ENCODE measurements at places on chromosomes 5 and 9.

GRCh38 chr9:93107825-93108161 is 11.8 kb downstream of the CARD19 start:
- no peak for DNase-seq

DNA sequence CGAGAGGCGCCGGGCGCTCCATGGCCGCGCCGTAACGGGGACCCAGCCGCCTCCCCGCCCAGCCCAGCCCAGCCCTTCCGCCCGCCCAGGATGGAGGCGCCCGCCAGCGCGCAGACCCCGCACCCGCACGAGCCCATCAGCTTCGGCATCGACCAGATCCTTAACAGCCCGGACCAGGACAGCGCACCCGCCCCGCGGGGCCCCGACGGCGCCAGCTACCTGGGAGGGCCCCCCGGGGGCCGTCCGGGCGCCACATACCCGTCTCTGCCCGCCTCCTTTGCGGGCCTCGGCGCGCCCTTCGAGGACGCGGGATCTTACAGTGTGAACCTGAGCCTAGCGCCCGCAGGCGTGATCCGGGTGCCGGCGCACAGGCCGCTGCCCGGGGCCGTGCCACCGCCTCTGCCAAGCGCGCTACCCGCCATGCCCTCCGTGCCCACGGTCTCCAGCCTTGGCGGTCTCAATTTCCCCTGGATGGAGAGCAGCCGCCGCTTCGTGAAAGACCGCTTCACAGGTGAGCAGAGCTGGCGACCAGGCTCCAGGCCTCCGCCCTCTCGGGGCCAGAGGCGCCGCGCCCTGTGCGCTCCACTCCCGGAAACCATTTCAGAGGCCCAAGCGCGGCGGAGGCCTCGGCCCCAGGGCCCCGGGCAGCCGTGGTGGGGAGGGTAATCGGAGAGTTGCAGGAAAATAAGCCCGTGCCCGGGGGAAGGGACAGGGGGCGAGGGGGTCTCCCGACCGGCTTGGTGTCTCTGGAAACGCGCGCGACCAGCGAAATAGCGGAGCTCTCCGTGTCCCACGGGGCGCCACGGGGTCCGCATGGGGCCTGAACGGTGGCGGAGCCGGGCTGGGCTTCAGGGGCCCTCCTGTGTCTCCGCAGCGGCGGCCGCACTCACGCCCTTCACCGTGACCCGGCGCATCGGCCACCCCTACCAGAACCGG is 496 bp downstream of the TLX3 start:
- DNase-seq: no peak

DNA sequence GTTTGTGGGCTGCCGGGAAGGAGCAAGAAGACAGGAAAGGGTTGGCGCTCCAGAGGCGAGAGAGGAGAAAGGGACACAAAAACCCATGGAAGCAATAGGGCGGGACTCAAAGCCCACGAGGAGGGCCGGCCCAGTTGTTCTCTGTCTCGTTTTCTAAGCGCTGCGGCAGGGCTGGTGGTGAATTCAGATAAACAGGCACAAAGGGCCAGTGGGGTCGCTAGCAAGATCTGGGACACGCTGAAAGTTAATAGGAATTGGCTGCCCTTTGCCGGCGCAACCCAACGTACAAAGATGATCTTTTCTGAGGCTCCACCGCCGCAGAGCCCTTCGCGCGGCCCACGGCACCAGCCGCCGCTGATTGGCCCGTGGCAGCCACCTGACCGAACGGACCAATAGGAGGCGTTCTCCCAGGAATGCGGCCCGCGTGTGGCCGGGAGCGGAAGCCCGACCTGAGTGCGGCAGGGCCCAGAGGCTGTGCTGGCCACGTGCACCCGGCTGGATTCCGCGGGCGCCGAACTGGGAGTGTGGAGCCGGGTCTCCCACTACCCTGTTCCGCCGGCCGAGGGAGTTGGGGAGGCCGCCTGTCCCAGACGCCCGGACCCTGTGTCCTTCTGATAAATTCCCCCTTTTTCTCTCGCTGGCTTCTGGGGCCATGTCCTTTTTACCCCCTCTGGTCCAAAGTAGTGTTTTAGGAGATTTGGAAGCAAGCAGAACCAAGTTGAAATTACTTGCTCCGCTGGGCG is 16.8 kb upstream of the NSD1 start:
- DNase-seq: peak; percentile 86

DNA sequence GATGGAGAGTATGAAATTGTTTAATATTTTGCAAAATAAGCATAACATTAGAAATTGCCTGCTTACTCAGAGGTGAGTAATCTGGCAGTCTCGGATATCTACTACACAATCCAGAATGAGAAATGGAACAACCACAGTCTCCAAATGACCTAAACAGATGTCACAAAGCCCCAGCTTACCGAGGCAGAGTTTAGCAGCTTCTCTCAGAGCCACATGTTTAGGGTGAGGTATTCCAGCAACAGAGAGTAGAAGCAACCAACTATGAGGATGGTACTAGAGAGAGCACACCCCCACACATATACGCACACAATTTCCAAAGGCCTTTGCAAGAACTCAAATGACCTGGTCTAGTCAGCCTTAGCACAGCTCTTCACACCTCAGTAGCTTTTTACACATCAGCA is 122.7 kb upstream of the LPAR1 start:
- DNase-seq: no peak

- no peak for DNase-seq
Observed at GRCh38 chr5:80820685-80821084, 139.5 kb upstream of the RASGRF2 start.

DNA sequence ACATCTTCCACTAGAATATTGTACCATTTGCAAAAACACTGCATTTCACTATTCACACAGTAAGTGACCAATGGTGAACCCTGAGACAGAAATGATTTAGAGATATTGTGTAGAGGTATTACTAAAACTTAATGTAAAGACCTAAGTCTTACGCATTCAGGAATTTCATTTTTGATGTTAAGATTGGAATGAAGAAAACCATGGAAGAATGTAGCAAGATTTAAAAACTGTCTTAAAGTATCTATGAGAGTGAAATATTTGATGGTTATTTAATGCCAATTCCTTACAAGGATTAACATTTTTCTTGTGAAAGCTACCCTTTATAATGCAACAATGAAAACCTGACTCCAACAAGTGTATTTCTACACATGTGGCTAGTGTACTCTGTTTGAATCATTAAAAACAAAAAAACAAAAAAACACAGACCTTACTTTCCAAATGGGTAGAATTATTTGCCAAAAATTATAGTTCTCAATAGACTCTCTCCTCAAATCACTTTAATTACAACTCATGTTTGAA is 172.0 kb downstream of the NNT start:
- no peak for DNase-seq

DNA sequence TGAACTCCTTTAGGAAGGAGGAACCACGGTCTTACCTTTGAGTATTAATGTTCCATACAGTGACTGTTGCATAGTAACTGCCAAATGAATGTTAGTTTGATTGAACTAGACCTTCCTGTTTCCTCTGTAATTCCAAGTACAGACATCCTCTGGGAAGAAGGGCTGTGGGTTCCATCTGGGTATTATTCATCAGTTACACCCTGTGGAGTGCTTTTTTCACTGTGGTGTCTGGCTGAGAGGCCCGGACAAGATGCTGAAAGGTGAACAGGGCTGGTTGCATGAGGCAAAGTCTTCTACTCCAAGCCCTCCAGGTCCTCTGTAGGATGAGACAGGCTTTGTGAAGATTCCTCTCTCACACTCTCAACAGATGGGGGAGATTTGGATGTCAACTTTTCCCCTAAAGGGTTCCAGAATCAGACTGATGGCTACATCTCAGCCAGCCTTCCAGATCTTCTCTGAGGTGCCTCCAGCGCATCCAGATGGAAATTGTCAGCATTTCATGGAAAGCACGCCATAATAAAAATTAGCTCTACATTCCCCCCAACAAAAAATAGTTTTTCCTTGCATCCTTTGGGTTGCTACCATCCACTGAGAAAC is 230.9 kb downstream of the GAS1 start:
- no peak for DNase-seq

GRCh38 chr5:91382530-91383026 is 539 bp downstream of the ARRDC3 start:
- no peak for DNase-seq

DNA sequence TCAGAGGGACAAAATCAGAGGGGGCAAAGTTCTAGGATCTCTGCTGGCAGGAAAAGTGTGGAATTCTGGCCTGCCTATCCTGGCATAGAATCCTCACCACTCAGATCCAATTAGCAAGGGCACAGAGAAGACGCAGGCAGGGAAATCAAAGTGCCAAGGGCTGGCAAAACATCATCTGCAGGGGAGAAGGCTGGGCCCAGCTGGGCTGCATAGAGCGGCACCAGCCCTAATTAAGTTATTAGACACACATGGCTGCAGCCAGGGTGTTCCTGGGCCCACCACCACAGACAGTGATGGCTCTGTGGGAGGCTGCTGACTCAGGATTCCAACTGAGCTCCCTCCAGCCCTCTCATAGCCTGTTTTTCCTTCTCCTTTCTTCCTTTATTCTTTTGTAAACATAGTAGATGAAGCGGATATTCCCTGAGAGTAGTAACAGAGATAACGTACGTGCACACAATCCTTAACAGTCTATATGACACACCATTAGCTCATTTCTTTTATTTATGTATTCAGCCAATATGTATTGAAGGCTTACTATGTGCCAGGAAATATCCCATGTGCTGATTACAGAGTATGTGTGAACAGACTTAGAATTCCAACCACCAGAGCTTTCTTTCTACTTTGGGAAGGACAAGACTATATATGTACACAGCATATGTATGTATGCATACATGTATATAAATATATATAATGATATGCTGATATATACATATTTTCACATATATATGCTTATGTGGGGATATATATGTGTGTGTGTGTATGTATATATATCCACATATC is 236.1 kb downstream of the ASTN2 start:
- peak; percentile 27 for DNase-seq

DNA sequence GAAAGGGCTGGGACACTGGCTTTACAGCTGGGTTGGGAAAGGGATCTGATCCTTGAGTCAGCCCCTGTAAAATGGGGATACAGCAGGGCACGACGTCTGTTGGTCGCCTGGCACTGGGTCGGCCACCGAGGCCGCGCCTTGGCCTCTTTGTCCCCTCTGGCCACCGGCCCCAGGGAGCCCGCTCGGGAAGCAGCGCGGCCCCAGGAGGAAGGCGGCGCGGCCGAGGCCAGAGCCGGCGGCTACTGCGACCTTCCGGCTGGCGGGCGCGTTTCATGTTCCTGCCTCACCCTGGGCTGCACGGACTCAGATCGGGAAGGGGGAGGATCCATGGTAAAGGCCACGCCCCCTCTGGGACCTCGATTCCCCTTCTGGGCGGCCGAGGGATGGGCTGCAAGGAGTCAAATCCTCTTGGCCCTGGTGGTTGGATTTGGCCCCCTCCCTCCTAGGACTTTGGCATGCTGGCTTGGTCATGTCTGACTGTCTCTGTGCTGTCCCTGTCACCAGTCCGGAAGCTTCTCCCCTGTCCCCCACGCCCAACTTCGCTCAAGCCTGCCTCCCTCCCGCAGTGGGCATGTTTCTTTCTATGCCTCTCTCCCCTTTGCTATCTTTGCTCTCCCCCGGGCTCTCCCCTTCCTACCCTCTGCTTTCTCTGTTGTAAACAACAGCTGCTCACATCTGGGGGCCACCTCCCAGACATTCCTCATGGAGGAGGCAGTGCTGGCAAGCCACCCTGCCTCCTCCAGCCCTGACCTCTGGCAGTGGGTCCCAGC is 25.8 kb downstream of the FPGS start:
- no peak for DNase-seq

- DNase-seq: no peak
Observed at GRCh38 chr5:136799806-136800372, 434.5 kb upstream of the TRPC7 start.

DNA sequence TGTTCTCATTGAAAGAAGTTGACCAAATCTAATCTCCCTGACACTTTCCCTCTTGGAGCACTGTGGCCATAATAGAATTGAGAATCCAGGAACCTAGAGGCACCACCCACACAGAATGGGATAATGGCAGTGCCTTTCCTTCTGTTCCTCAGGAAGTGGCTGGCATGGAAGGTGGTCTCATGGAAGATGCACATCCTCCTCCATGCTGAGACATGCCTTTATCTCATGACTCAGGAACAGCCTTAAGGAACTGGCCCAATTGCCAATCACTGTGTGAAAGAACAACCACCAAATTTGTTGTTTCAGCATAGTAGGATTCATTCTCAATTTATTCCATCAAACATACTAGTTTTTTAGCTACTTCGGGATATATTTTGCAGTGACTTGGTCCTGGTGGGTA is 137.5 kb upstream of the RASGRF2 start:
- DNase-seq: no peak

DNA sequence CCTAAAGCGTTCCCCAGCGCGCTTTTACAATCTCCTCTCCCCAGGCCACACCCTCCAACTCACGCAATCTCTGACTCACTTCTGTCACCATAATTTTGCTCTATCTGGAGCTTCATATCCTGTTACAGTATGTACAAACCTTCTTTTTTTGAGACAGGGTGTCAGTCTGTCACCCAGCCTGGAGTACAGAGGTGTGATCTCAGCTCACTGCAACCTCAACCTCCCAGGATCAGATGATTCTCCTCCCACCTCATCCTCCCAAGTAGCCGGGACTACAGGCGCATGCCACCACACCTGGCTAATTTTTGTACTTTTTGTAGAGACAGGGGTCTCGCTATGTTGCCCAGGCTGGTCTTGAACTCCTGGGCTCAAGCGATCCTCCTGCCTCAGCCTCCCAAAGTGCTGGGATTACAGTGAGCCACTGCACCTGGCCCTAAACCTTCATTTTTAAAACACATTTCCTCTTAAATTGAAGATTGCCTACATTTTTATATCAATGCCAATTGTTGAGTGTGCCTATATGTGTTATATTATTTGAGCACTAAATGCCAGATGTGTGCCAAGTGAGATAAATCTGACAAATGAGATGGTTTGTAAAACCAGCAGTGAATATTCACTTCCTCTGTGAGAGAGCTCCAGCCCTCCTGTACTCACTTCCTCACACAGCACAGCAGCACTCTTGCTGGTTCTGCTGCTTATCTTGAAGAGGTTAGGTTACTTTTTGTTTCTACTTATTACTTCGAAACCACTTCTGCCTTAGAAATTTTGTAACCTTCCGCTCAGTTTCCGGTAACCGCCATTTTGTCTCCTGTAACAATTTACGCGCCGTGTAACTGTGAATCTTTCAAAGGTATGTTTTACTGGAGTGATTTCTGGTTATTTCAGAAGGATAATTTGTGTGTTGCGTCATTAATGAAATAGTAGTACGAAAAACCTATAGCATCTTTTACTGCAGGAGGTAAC is 57.9 kb downstream of the DOCK8 start:
- no peak for DNase-seq

- no peak for DNase-seq
Observed at GRCh38 chr9:81594415-81594814, 94.9 kb downstream of the TLE1 start.

GRCh38 chr5:142946547-142947426 is 176.6 kb downstream of the ARHGAP26 start:
- DNase-seq: no peak

GRCh38 chr5:65866837-65867521 is 59.4 kb upstream of the ERBIN start:
- DNase-seq: no peak

GRCh38 chr5:59660737-59661136 is 232.8 kb downstream of the PDE4D start:
- DNase-seq: no peak

DNA sequence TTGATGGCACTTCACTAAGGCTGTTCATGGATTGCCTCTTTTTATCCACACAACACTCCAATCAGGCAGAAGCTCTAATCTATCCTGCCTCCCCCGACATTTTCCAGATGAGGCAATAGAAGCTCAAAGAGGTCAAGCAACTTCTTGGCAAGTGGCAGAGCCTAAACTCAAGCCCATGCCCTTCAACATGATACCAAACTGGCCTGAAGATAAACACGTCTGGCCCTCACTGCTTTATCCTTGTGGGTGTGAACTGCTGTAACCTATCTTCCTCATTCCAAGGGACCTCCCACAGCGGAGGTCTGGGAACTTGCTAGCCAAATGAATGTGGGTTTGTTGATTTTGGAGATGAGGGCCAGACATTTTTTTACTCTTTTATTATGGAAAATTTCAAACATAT is 9.5 kb downstream of the SLC35A4 start:
- no peak for DNase-seq
